SK-N-SH treated with all-trans-retinoic acid at 6 μM for 48 hours (cell line): ENCODE measurements at places on chromosomes 7 and 10.

DNA sequence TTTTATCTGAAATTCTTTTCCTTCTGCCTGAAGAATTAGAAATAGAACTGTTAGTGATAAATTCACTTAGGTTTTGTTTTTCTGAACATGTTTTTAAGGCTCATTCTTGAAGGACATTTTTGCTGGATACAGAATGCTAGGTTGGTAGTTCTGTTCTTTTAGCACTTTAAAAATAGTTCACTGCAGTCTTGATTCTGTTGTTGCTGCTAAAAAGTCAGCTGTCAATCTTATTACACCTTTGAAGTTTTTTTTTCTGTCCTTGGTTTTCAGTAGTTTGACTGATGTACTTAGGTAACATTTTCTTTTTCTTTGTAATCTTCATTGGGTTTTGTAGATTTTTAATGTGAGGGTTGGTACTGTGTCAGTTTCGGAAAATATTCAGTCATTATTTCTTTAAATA is 48.7 kb downstream of the C1GALT1 start:
- ATAC-seq = no peak

DNA sequence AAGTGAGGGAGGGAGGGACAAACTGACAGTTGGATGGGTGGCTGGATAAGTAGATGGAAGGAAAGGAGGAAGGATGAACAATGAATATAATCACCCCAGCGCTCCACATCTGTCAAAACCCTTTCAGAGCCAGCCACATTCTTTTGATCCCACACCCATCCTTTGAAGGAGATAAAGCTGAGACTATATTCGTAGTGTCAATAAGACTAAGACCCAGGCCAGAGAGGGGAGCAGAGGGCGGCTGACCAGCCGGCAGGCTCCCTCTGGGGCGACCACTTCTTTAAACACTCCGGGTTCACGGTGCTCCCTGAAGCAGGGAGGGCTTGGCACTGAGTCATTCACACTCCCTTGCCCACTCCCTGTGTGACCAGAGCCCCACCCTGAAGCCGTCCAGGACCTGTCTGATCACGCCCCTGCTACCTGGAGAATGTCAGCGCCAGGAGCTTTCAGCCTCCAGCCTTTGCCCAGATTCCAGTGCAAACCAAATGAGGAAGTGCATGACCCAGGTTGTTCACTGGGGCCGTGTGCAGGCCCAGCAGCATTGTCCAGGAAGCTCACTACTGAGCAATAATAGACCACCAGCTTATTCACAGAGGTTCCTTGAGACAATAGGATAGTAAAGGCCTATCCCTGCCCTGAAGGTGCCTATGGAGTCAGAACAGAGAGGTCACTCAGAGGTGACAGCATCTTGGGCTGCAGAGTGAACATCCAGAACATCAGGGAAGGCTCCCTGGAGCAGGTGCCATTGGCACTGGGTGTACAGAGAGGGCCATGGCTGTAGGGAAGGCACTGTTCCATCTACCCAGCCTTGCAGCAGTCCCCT is 34.4 kb downstream of the UNC5B start:
- no peak for ATAC-seq

DNA sequence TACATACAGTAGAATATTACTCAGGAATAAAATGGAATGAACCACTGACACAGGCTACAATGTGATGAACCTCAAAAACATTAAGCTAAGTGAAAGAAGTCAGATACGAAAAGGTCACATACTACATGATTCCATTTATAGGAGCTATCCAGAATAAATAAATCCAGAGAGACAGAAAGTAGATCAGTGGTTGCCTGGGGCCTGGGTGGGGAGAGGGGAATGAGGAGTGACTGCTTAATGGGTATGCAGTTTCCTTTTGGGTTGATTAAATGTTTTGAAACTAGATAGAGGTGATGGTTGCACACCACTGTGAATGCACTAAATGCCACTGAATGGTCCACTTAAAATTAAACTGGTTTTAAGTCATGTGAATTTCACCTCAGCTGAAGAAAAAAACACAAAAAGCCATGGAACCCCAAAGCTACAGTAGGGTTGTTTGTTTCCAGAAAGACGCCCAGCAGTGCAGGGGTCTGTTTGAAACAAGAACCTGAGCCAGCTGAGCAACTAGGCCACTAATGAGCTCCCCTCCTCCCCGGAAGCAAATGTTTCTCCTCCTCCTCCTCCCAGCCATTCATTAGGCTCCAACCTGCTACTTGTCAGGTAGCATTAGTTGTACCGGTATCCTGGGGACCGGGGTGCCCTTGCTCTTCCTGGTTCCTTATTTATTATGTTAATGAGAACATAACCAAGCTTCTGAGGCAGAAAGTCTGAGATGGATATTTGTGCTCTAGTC is 168.4 kb downstream of the EVX1 start:
- ATAC-seq = no peak

DNA sequence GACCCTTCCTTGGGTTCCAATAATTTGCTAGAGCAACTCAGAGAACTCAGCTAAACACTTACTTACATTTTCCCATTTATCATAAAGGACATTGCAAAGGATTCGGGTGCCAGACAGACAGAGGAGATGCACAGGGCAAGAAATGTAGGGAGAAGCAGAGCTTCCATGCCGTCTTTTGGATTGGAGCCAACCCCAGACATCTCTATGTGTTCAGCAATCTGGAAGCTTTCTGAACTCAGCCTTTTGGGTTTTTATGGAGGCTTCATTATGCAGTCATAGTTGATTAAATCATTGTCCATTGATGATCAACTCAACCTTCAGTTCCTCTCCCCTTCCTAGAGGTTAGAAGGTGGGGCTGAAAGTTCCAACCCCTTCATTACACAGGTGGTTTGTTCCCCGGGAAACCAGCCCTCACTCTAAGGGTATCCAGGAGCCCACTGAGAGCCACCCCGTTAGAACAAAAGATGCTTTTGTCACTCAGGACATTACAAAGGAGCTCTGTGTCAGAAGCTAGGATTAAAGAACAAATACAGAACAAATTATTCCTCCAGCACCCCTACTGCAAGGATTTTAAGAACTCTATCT is 211.9 kb upstream of the VSTM2A start:
- no peak for ATAC-seq

GRCh38 chr10:47101807-47102206 is 190.6 kb downstream of the PTPN20 start:
- ATAC-seq = no peak

DNA sequence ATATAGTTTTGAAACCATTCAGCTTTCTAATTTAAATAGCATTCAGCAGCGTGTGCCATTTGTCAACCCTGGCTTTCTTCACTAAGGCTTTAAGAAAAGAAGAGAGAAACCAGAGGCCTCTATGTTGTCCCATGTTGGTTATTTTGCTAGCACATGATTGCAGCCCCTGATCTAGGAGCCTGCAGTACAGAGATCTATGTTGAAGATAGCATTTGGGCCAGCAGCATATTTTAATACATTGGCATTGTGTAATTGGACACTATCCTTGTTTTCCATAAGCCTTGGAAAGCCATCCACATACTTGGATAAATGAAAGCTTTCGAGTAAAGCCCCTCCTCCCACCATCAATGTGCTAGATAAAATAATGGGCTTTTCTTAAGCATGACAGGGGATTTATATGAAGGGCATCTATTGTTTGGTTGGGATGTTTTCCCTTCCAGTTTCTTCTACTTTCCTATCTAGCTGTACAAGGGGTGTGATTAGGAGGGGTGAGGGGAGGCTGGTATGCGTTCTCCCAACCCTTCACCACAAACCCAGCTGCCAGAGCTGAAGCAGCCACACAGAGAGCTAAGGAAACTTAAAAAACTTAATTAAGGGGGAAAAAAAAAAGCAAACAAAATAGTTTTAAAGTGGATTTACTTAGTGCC is 23.1 kb upstream of the SDHAF3 start:
- peak; percentile 31; the same call in 1 of the 3 replicates for ATAC-seq

DNA sequence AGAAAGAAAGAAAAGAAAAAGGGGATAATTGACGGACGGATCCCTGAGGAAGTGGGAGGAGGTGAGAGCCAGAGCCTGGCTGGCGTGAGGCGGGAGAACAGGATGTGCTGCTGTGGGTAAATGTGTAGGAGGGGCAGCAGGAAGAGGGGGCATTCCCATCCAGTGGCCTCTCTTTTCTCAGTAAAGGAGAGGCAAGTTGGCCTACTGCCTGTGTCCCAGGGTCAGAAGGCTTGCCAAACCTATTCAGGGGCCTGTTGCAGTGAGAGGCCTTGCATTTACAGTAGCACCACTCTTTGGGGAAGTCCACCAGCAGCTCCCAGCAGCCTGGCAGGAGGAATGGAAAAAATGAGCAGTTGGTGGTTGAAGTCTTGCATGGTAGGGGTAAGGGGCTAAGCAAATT is 26.6 kb upstream of the ASCC1 start:
- no peak for ATAC-seq

DNA sequence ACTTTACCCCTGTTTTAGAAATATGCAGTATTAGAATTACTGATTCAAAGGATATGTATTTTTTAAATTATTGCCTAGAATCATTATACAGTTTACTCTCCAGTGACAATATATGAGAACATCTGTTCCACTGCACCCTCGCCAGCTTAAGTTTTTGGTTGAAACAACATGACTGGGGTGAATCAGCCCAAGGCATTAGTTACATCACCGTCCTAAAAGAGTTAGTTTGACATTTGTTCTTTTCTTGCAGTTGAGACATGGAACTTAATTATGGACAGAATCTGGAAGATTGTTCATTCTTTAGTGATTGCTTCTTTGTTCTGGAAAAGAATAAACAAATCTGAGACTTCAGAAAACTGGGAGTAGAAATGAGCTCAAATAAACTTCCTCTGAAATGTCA is 167.3 kb upstream of the DKK1 start:
- no peak for ATAC-seq

GRCh38 chr10:29998142-29998808 is 61.1 kb downstream of the JCAD start:
- peak; percentile 71 for ATAC-seq

DNA sequence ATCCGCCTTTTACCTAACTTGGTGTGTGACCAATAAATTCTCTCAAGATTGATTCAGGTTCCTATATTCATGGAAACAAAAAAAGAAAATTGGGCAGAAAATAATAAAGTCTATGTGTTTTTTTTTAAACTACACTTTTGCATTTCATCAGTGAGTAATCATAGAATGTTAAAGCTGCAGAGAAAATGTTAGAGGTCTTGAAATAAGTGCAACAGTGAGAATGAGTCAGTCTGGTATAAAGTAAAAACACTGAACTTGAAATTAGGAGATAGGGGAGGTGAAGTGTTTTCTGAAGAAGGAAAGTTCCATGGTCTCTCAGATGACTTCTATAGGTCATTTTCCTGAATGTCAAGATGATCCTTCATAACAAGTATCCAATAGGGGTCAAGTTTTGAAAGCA is 202.6 kb upstream of the NRP1 start:
- no peak for ATAC-seq

DNA sequence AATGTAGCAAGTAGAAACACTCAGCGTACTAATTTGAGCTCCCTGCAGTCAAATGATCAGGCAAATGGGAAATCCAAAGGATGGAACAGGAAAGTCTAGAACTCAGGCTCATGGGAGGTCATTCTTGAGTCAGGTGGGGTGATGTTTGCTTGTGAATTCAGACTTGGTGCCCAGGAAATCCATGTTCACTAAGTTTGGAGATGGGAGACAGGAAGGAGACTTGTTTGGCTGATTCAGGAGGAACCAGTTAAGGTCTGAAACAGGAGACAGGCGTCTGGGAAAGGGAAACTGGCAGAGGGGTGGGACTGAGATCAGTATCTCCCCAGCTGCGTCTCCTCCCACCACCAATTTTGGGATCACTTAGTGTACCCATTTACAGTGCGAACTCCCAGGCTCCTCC is 38.4 kb upstream of the ZNF438 start:
- no peak for ATAC-seq
